ENCODE measurements at places on chromosomes 2 and 18.

DNA sequence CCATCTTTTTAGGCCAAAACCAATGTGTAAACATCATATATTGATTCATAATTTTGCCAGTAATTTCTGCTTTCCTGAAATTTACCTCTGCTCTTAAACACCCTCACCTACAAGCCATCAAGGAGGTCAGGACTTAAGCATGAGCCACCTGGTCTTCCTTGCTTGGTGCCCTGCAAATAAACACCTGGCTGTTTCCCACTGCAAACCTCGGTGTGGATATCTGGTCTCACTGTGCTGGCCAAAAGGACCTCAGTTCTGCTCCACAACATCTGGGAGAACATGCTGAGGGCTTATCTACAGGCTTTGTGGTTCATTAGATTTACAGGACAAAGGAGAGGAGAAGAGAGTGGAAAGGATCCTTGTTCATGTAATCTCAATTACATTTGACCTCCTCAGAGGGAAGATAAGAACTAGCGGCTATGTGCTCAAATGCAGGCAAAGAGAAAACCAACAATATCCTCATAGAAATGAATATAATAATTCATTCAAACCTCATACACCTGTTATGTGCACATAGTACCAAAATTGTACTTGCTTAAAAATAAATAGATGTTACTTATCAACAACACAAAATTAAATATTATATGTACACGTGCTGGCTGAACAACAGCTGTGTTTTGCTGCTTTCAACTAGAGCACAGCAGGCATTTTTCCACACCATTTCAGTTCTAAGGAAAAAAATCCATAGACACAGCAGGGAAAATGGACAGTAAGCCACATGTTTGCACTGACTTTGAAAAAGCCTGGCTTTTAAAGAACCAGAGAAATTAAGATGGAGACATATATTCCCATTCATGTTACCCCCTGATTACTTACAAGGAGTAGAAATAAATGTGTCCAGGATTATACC lies 465.1 kb downstream of the LPIN1 start:
- DNase-seq = peak; percentile 18

GRCh38 chr2:1577846-1578245 lies 164.6 kb downstream of the TPO start:
- DNase-seq = no peak

GRCh38 chr2:103353774-103354173 lies 591.9 kb downstream of the TMEM182 start:
- no peak for DNase-seq

DNA sequence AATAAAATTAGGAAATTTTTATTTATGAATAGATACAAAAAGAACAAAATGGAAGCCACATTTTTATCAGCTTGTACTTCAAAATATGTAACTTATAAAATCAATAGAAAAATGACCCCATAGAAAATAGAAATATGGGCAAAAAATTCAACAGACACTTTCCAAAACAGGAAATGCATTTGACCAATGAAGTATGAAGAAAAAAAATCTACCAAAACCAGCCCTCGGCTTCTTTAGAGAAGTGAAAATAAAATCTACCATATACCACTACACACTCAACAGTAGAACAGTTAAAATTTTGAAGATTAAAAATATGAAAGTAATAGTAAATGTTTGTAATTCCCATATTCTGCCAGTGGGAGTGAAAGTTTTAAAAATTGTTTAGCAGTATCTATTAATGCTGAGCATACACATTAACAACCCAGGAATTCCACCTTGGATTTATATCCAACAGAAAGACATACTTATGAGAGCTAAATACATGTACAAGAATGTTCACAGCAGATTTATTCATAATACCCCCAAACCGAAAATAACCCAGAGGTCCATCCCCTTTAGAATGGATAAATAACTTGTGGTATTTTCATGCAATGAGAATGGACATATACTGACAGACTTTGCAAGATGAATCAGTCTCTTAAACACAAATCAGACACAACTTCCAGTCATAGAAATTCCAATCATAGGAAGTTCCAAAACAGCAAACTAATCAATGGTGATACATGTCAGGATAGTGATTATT lies 318.0 kb downstream of the FIGN start:
- no peak for DNase-seq

DNA sequence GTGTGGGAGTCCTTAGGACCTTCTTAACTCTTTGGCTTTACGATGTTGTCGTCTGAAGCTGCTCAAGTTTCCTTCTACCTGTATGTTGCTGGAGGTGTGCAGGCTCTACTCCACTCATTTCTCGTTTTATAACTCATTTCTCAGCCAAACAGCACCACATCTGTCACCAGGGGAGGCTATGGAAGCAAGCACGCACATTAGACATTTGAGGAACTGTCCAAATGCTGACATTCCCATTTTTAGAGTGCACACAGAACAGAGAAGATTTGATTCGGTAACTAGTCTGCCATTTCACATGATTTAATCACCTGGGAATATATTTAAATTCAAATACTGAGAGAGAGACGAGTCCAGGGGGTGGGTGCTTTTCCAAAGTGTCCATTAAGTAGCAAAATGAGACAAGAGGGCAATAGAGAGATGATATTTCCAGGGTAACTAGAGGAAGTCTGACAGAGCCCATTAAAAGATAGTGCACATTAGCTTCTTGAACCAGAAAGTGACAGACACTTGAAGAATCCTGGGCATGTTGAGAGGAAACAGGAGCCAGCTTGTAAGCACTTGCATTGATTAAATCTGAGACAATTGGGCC lies 793.3 kb downstream of the TDRD15 start:
- DNase-seq = no peak

- no peak for DNase-seq
Measured at GRCh38 chr18:62865498-62865897, 150.2 kb downstream of the PHLPP1 start.

GRCh38 chr18:63890950-63891304 lies 3.4 kb downstream of the SERPINB2 start:
- DNase-seq = no peak

- DNase-seq = no peak
Measured at GRCh38 chr2:112050316-112050715, 4.8 kb upstream of the TMEM87B start.

GRCh38 chr18:40249390-40250080 lies 1705.5 kb upstream of the PIK3C3 start:
- DNase-seq = no peak

GRCh38 chr2:153875801-153876466 lies 4.2 kb downstream of the GALNT13 start:
- no peak for DNase-seq

GRCh38 chr2:41877114-41877678 lies 170.6 kb upstream of the PKDCC start:
- DNase-seq = no peak

- DNase-seq = no peak
Measured at GRCh38 chr2:223611061-223611460, 8.9 kb upstream of the SCG2 start.

- no peak for DNase-seq
Measured at GRCh38 chr2:65658881-65659280, 226.5 kb upstream of the SPRED2 start.

GRCh38 chr18:48926420-48926857 lies 24.3 kb downstream of the SMAD7 start:
- peak; percentile 44 for DNase-seq

DNA sequence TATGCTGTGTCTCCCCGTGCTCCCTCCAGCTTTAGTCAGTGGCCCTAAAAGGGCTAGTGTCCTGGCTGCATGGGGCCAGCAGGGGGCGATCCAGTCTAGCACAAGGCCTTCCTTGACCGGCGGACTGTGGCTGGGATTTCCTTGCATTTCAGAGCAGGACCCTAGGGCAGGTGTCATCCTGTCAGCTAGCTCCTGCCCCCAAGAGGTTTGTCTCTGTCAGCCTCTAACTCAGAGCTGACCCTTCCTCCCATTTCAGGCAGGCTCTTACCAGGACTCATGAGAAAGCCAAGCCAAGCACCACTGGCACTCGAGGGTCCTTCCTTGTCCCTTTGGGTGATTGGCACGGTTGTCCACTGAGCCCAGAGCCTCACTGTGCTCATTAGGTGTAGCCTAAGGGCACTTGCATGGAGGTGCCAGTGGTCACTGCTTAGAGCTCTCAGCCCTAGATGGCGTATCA lies 140.3 kb downstream of the RPIA start:
- no peak for DNase-seq

DNA sequence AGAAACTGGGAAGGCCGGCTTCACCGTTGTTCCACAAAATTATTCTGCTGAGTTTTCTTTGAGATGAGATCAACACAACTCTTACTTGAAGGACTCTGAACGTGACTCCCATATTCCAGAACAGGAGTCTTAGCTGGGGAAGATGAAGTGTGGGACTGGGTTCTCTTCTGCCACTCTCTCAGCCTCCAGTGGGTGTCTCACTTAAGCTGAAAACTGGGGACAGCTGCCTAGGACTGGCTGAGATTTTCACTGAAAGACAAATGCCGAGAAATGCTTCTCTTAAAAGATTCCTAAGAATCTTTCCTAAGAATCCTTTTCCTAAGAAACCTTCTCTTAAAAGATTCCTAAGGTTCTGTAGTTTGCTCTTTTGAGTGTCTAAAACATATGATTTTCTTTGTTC lies 156.6 kb upstream of the LHCGR start:
- DNase-seq = no peak

DNA sequence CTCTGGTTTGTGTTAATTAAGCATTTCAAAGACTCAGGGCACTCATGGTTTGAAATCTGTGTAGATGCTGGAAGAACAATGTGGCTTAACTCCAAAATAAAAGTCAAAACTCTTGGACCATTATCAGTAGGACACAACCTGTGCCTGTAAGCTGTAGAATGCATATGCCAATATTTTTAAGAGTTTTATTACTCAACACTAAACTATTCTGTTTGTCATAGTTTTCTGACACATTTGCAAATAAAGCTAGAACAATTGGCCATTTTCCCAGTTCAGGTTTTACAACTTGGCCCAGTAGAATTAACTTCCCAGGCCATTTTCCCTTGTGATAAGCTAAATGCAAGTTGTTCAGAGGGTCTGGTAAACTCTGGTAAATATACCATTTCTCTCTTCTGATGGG lies 713.1 kb downstream of the CBLN2 start:
- DNase-seq = no peak

Data from NCI-H2081 (cell line).